ENCODE measurements at places on chromosomes 3 and 15. TPM values are rescaled to one million over a fixed set of nuclear protein-coding genes. Genes with fewer than 3 reads are reported as not detected.

DNA sequence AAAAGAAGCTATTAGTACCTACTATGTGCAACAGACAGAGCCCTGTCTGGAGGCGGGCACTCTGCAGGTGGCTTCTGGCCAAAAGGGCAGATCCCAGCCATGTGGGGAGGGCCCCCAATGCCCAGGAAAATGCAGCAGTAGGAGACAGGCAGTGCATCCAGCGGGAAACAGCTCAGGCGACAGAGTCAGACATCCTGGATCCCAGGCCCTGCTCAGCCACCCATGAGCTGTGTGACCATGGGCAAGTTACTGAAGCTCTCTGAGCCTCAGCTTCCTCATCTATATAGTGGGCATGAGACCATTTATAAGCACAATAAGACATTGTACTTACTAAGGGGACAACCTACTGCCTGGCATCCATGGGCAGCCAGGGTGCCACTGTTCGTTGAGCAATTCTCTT is 25.8 kb downstream of the NUP210 start:
- no peak for DNase-seq

Gene GRAMD1C
- total RNA-seq = 21.7 TPM

DNA sequence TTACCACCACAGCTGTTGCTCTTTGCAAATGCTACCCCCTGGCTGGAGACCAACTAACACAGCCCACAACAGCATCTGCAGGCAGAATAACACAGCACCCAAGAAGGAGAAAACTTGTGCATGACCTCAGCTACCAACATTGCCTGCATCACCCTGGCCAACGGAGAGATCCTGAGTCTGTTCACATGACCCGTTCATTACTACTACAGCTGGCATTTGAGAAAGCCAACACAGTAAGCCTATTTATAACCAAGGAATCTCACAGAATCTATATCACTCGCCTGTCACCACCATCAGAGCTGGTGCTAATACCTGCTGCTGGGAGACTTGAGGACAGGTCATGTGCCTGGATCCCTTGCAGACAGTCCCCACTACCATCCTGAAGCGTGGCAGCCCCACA is 215.2 kb downstream of the POLQ start:
- no peak for DNase-seq

DNA sequence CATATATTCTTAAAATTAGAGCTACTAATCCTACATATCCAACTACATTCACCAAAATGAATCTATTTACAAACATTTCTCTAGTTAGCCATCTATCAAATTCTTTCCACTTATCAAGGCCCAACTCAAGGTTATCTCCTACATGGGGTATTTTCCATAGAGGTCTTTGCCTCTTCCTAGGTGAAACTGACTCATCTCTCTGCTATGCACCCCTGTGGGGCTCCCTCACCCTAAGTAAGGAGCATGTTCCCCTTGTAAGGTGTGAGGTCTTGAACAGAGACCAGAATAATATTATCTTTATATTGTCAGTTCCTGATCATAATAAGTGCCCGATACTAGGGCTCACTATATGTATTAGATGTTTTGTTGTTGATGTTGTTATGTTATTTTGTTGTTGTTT is 74.6 kb upstream of the TSC22D2 start:
- DNase-seq = no peak

Gene CHSY1
- 27.6 TPM for total RNA-seq

DNA sequence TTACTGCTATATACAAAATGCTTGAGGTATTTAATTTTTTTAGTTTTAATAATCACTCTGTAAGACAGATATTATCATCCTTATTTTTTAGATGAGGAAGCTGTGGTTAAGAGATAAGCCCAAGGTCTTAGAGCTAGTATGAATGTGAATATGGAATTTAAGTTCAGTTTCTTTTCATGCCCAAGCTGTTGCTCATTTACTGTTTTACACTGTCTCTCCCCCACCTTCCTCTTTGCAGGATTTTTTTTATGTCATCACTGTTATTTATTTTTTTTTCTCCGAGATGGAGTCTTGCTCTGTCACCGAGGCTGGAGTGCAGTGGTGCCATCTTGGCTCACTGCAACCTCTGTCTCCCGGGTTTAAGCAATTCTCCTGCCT is 22.5 kb downstream of the MAP2K5 start:
- no peak for DNase-seq

DNA sequence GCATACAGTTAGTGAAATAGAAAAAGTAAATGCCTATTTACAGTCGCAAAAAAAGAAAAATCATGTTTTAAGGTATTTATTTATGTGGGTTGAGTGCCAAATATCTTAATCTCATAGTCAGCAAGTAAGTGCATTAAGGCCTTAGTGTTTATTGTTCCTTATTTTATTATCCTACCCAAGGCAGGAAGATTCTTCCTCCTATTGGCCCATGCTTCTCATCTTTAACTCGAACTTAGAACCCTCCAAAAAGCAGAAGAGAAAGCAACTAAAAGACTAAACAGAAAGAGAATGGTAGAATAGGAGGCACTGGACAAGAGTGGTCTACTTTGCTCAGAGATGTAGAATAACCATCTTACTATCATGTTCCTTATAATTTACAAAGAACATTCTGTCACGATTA is 7.5 kb downstream of the RFX7 start:
- no peak for DNase-seq

GRCh38 chr15:47718497-47719437 is 1.5 kb downstream of the SEMA6D start:
- peak; percentile 17 for DNase-seq

- DNase-seq = no peak
Measured at GRCh38 chr15:46996359-46996758, 720.9 kb upstream of the SEMA6D start.

Gene EFCAB12
- total RNA-seq = 0.21 TPM

- DNase-seq = no peak
Measured at GRCh38 chr3:118863731-118864322, 170.8 kb downstream of the IGSF11 start.

DNA sequence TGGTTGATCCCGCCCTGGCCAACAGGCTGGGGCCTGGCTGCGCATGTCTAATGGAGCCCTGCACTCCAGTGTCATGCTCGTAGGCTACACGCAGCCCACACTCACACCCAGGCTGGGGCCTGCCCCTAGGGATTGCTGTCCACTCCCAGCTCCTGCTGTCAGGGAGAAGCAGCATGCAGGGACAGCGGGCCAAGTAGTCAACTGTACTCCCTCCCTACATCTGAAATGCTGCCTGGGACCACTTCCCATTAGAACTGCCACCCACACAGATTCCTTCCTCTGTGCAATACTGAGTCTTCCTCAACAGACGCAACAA is 16.1 kb downstream of the ALS2CL start:
- no peak for DNase-seq

Gene LRRC31
- total RNA-seq = 0.23 TPM

GRCh38 chr15:77667338-77668234 is 34.9 kb upstream of the LINGO1 start:
- no peak for DNase-seq

Gene LINGO1
- 18.8 TPM for total RNA-seq

GRCh38 chr15:72774696-72775383 is 8.7 kb downstream of the ADPGK start:
- DNase-seq = no peak

GRCh38 chr3:155271343-155271613 is 22.2 kb downstream of the STRIT1 start:
- DNase-seq = no peak

GRCh38 chr3:128021768-128022372 is 30.4 kb upstream of the SEC61A1 start:
- no peak for DNase-seq

GRCh38 chr15:77470235-77470634 is 49.5 kb downstream of the HMG20A start:
- DNase-seq = no peak

- no peak for DNase-seq
Measured at GRCh38 chr15:82103468-82103867, 57.6 kb upstream of the MEX3B start.

DNA sequence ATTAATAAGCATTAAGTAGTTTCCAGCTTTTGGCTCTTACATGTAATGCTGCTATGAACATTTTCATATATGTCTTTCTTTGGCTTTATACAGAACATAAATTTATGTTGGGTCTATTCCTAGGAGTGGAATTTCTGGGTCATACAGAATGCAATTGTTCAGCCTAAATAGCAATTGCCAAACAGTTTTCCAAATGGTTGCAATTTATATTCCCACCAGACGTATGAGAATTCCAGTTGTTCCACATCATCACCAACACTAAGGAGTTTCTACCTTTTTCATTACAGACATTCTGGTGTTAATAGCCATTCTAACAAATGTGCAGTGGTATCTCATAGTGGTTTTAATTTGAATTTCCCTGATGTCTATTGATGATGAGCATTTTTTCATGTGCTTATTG is 160.1 kb upstream of the TMC3 start:
- no peak for DNase-seq
